SK-MEL-5 (cell line): ENCODE measurements at places on chromosomes 16 and 17.

GRCh38 chr16:61296814-61297213 lies 739.4 kb downstream of the CDH8 start:
- no peak for DNase-seq

DNA sequence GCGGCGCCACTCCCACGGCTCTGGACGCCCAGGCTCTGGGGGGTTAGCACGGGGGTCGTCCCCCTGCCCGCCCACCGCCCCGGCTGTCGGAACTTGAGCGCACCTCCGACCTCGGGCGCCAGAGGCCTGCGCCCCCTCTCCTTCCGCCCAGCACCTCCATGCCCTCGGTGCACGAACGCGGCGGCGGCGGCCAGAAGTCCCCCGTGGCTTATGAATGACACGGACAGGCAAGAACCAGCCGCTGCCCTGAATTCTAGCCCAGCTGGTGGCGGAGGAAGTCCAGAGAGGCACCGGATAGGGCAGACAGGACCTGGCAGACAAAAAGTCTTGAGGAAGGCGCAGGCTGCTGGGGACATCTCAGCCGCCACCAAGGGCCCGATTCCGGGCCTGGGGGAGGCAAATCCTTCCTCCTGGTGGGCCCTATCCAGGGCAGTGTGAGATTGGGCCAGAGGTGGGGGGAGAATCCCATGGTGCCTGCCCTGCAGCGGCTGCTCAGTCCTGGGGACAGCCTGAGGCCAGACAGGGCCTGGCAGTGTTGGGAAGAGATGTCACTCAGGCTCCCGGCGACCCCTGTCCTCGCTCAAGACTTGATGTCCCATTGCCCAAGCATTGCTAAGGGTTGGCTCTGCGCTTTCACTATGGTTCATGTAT lies 897 bp upstream of the CYGB start:
- DNase-seq, result no peak

- DNase-seq, result no peak
These were observed 82.9 kb upstream of the CHMP6 start for GRCh38 chr17:80908776-80909175.

DNA sequence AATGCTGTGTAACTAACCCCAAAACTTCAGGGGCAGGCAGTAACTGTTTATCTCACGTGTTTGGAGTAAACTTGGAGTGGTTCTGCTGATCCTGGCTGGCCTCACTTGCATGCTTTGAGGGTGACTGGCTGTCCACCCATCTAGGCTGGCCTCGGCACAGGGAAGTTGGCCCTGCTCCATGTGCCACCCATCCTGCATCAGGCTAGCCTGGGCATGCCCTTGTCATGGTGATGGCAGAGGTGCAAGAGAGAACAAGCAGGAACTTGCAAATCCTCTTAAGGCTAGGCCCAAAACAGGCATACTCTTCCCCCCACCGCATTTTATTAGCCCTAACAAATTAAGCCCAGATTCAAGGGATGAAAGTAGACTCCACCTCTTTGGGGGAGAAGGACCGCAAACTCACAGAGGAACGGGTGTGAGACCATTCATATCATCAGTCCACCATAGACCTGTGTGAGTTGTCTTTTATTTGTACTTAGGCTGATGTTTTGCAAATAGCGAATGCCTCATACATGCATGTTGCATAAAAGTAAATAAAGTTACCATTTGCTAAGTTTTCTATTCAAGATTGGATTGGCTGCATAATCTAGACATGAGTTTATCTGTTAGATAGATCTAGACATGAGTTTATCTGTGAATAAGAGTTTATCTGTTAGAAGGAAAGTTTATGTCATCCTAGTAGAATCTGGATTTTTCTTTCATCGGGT lies 221.0 kb downstream of the CCDC182 start:
- no peak for DNase-seq

DNA sequence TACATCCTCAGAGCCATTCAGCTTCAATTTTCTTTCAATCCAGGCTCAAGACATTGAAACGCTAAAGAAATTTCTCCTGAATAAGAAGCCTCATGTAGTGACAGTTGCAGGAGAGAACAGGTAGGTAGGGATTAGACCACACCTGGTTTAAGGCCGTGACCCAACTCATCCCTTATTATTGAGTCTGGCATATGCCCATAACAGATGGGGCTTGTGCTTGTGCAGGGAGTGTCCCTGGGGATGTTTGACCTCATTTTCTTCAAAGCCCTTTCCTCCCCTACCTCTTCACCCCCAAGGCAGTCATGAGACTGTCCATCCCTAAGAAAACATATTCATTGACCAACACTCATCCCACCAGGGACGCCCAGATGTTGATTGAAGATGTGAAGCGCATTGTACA lies 24.3 kb downstream of the SUPT6H start:
- peak; percentile 14 for DNase-seq

GRCh38 chr16:81094771-81095251 lies 1.4 kb downstream of the GCSH start:
- no peak for DNase-seq

- DNase-seq, result peak; percentile 78
These were observed 28.3 kb downstream of the TTC19 start for GRCh38 chr17:16027708-16028584.
